GM23338 (cell line): ENCODE measurements at places on chromosomes 16 and 17.

- H3K4me1 ChIP-seq, result no peaks in the 10 kb centered on the region
- H3K27me3 ChIP-seq, result no peaks in the 10 kb centered on the region
- DNase-seq, result no peak
Observed at GRCh38 chr16:83951544-83951943, 1.5 kb upstream of the OSGIN1 start.

GRCh38 chr16:21159281-21159951 is 942 bp downstream of the LDAF1 start:
- peaks cover 32% of the 10 kb centered on the region for H3K36me3 ChIP-seq
- H3K27me3 ChIP-seq, result peaks cover 10% of the 10 kb centered on the region; the same call in 1 of the 2 replicates
- DNase-seq, result peak; percentile 89
- no peak overlapping the region for H3K27ac ChIP-seq

GRCh38 chr17:74096456-74096855 is 107.0 kb upstream of the RPL38 start:
- H3K4me3 ChIP-seq, result no peak overlapping the region
- H3K4me1 ChIP-seq, result no peaks in the 10 kb centered on the region
- H3K36me3 ChIP-seq, result no peaks in the 10 kb centered on the region
- DNase-seq, result no peak
- no peaks in the 10 kb centered on the region for H3K27me3 ChIP-seq
- no peak overlapping the region for H3K27ac ChIP-seq

GRCh38 chr16:85735946-85736345 is 14.9 kb downstream of the C16orf74 start:
- no peaks in the 10 kb centered on the region for H3K27me3 ChIP-seq
- H3K27ac ChIP-seq, result no peak overlapping the region
- no peaks in the 10 kb centered on the region for H3K36me3 ChIP-seq
- no peaks in the 10 kb centered on the region for H3K4me1 ChIP-seq
- DNase-seq, result no peak
- no peak overlapping the region for H3K4me3 ChIP-seq

- no peak overlapping the region for H3K4me3 ChIP-seq
- no peaks in the 10 kb centered on the region for H3K27me3 ChIP-seq
- H3K27ac ChIP-seq, result no peak overlapping the region
- no peaks in the 10 kb centered on the region for H3K4me1 ChIP-seq
- no peaks in the 10 kb centered on the region for H3K36me3 ChIP-seq
- peak; percentile 54 for DNase-seq
Observed at GRCh38 chr16:82439678-82440293, 187.0 kb upstream of the CDH13 start.

GRCh38 chr17:28119046-28119445 is 76.6 kb downstream of the NLK start:
- peaks cover 40% of the 10 kb centered on the region for H3K4me1 ChIP-seq
- no peak overlapping the region; the same call in 1 of the 2 replicates for H3K27ac ChIP-seq
- H3K27me3 ChIP-seq, result no peaks in the 10 kb centered on the region
- H3K4me3 ChIP-seq, result no peak overlapping the region
- H3K36me3 ChIP-seq, result peaks cover 8% of the 10 kb centered on the region; the same call in 1 of the 2 replicates

DNA sequence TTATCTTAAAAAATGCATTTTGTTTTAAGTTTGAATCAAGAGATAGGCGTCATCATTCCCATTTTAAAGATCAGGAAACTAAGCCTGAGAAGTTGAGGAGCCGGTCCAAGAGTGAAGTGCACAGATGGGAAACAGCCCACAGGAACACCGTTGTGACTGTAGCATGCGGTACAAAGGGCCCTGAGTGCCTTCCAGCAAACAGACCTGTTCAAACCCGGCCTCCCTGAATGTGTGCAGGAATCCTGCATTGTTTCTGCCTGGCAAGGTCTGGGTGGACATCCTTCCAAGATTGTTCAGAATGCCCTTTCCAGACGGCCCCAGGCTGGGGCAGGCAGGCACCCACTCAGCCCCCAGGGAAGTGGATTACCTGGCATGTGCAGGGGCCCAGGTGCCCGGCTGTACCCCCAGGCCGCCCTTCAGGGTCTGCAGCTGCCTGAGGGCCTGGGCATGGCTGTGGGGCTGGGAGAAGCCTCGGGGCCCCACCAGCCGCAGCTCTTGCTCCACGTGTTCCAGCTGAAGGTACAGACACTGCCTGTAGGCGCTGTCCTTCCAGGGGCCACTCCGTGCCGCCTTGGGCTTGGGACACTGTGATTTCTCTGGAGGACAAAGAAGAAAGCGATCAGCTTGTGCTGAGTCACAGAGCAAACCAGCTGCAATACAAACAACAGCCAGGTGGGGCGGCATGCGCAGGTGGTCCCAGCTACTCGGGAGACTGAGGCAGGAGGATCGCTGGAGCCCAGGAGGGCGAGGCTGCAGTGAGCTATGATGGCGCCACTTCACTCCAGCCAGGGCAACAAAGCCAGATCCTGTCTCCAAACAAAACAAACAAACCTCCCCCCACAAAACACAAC is 45.0 kb upstream of the GCSH start:
- H3K27ac ChIP-seq, result no peak overlapping the region; the same call in 1 of the 2 replicates
- peak; percentile 75 for DNase-seq
- H3K27me3 ChIP-seq, result no peaks in the 10 kb centered on the region
- H3K4me3 ChIP-seq, result no peak overlapping the region
- H3K36me3 ChIP-seq, result no peaks in the 10 kb centered on the region

DNA sequence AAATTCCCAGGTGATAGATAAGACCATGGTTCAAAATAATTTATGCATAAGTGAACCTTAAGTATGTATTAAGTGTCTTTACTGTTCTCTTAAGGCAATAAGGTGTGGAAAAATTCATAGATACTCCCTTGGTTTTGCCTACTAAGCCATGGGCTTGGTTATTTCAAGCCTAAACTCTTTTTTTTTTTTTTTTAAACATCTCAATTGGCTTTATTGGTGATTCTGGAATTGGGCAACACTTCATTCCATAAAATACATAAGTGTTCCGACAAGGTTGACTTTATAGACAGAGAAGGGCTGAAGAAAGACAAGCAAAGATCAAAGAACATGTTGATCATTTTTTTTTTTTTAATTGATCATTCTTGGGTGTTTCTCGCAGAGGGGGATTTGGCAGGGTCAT is 73.5 kb downstream of the ESRP2 start:
- no peak overlapping the region for H3K4me3 ChIP-seq
- H3K27ac ChIP-seq, result no peak overlapping the region
- DNase-seq, result no peak
- no peaks in the 10 kb centered on the region for H3K4me1 ChIP-seq
- H3K27me3 ChIP-seq, result no peaks in the 10 kb centered on the region

GRCh38 chr17:54947396-54947795 is 21.1 kb downstream of the COX11 start:
- no peak for DNase-seq
- no peak overlapping the region for H3K27ac ChIP-seq
- no peaks in the 10 kb centered on the region for H3K4me1 ChIP-seq
- H3K4me3 ChIP-seq, result no peak overlapping the region
- H3K27me3 ChIP-seq, result no peaks in the 10 kb centered on the region
- peaks cover 24% of the 10 kb centered on the region for H3K36me3 ChIP-seq

GRCh38 chr17:77892469-77893143 is 65.9 kb upstream of the TNRC6C start:
- no peaks in the 10 kb centered on the region for H3K36me3 ChIP-seq
- DNase-seq, result peak; percentile 91
- H3K27ac ChIP-seq, result no peak overlapping the region
- no peak overlapping the region for H3K4me3 ChIP-seq

DNA sequence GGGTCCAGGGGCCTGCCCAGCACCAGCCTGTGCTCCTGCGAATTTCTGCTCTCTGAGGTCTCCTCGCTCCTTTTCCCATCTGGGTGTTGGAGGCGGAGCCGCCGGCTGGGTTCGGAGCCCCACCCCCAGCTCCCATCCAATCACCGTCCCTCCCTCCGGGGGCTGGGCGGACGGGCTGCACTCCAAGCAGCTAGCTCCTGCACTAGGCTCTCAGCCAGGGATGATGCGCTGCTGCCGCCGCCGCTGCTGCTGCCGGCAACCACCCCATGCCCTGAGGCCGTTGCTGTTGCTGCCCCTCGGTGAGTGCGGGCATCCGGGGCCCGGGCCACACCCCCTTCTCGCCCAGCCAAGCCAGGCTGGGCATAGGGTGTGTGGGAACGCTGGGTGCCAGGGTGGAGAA is at the start of gene NRN1L:
Gene NRN1L, plus strand, starts transcription at position 202 of the 400 bp plus-strand sequence. Its CDS starts 19 bp downstream, at position 221.
- peak within 1 kb of the TSS; percentile 55 for H3K4me3 ChIP-seq
- peak within 1 kb of the TSS; percentile 92 for H3K27ac ChIP-seq
- peak; percentile 95 for DNase-seq
- peaks cover 7% of the 10 kb centered on the region; the same call in 1 of the 2 replicates for H3K36me3 ChIP-seq
- H3K27me3 ChIP-seq, result no peaks in the 10 kb centered on the region
- peaks cover 26% of the 10 kb centered on the region for H3K4me1 ChIP-seq

DNA sequence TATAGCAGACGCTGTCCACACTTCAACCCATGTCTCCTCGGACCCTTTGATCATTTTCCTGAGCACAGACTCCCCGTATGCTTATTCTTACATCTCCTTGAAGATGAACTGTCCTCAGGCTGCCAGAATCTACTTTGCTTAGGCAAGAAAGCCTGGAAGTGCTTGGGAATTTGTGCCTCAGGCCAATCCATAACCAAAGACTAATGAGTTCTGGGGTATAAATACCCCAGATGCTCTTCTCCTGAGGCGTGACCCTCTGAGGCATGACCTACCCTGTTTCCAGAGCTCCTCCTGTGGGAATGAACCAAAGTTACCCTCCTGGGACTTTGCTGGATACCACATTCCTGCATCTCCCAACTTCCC is 10.1 kb upstream of the TEKT3 start:
- no peaks in the 10 kb centered on the region for H3K36me3 ChIP-seq
- H3K27me3 ChIP-seq, result no peaks in the 10 kb centered on the region
- no peak for DNase-seq
- no peak overlapping the region for H3K4me3 ChIP-seq
- no peaks in the 10 kb centered on the region for H3K4me1 ChIP-seq
- H3K27ac ChIP-seq, result no peak overlapping the region

DNA sequence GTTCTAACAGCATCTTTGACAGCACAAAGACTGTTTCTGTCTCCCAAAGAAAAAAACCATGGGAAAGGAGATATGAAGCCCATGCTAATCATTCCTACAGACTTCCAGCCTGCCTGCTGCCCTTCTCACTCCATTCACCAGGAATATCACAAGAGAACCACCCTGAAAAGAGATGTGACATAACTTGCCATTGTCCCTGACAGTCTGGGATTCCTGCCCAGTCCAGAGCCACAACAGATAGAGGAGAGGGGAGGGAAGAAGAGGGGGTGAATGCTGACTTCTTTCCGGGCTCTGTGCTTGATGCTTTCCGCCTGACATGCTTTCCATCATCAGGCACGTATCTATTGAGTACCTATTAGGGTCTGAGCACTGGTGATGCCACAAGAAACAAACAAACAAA is 31.6 kb upstream of the ASIC2 start:
- H3K36me3 ChIP-seq, result no peaks in the 10 kb centered on the region
- H3K4me3 ChIP-seq, result no peak overlapping the region
- H3K27ac ChIP-seq, result no peak overlapping the region
- DNase-seq, result no peak

- 0 out of 2 replicates have a peak, but pooled peaks cover 6% of the 10 kb centered on the region for H3K36me3 ChIP-seq
- H3K4me1 ChIP-seq, result peaks cover 17% of the 10 kb centered on the region
- H3K4me3 ChIP-seq, result no peak overlapping the region
- peak overlapping the region; percentile 71 for H3K27ac ChIP-seq
- no peaks in the 10 kb centered on the region for H3K27me3 ChIP-seq
Observed at GRCh38 chr17:64217249-64217691, 45.8 kb downstream of the TEX2 start.

DNA sequence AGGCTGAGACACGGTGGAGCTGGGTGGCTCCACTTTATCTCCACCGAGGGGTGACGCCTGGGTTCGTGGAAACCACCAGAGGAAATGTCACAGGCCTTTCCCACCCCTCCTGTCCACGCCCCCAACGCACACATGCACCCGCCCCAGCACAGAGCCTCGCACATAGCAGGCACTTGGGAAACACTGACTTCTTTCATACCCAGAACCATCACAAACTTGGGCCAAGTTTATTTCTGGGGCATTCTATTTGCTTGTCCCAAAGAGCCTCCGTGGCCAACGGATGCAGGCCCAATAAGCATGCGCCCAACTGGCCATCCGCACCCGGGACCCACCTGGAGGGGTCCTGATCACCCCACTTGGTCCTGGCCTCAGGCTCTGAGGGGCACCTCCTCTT is 3.3 kb downstream of the BCAR1 start:
- H3K4me3 ChIP-seq, result no peak overlapping the region
- DNase-seq, result no peak
- no peaks in the 10 kb centered on the region for H3K27me3 ChIP-seq
- H3K27ac ChIP-seq, result peak overlapping the region; percentile 93
- peaks cover 62% of the 10 kb centered on the region for H3K4me1 ChIP-seq

GRCh38 chr16:83433201-83433600 is 374.6 kb upstream of the HSBP1 start:
- no peak overlapping the region for H3K4me3 ChIP-seq
- no peak overlapping the region for H3K27ac ChIP-seq
- H3K36me3 ChIP-seq, result no peaks in the 10 kb centered on the region
- no peak for DNase-seq
- no peaks in the 10 kb centered on the region for H3K4me1 ChIP-seq

- peaks cover 9% of the 10 kb centered on the region; the same call in 1 of the 2 replicates for H3K27me3 ChIP-seq
- no peak overlapping the region for H3K27ac ChIP-seq
- H3K4me1 ChIP-seq, result peaks cover 6% of the 10 kb centered on the region; the same call in 1 of the 2 replicates
- H3K36me3 ChIP-seq, result no peaks in the 10 kb centered on the region
- H3K4me3 ChIP-seq, result no peak overlapping the region
Observed at GRCh38 chr17:64964796-64965195, 45.5 kb upstream of the LRRC37A3 start.

GRCh38 chr16:15396948-15397594 is 1.5 kb downstream of the MPV17L start:
- peak overlapping the region; percentile 69 for H3K4me3 ChIP-seq
- H3K27ac ChIP-seq, result no peak overlapping the region
- DNase-seq, result no peak
- H3K4me1 ChIP-seq, result peaks cover 5% of the 10 kb centered on the region
- H3K27me3 ChIP-seq, result 0 out of 2 replicates have a peak, but pooled peaks cover 2% of the 10 kb centered on the region
- H3K36me3 ChIP-seq, result no peaks in the 10 kb centered on the region

DNA sequence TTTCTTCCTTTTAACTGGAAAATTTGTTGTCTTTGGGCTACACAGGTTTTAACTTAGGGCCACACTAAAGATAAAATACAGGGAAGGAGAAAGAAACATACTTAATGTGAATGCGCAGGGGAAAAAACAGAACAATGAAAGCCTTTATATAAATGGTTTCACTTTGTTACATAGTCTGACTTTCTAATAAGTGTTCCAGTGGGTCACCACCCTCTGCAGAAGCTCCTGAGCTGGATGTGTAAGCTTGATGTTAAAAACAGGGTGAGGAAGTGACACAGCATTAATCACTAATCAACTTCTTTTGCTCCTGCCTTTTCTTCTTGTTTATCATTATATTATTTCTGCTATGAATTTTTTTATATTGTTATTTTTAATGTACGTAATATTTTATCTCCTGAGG is 445.6 kb upstream of the CA10 start:
- no peak for DNase-seq
- H3K27me3 ChIP-seq, result no peaks in the 10 kb centered on the region
- no peak overlapping the region for H3K4me3 ChIP-seq
- H3K27ac ChIP-seq, result no peak overlapping the region

- no peaks in the 10 kb centered on the region for H3K36me3 ChIP-seq
- DNase-seq, result no peak
- H3K27me3 ChIP-seq, result no peaks in the 10 kb centered on the region
- no peak overlapping the region for H3K27ac ChIP-seq
- no peak overlapping the region for H3K4me3 ChIP-seq
Observed at GRCh38 chr17:45296003-45296832, 20.6 kb downstream of the MAP3K14 start.

GRCh38 chr16:16143038-16143763 is 80.1 kb downstream of the ABCC6 start:
- H3K27ac ChIP-seq, result no peak overlapping the region
- no peaks in the 10 kb centered on the region for H3K27me3 ChIP-seq
- peak; percentile 83 for DNase-seq
- peaks cover 18% of the 10 kb centered on the region for H3K36me3 ChIP-seq
- no peak overlapping the region for H3K4me3 ChIP-seq
